ENCODE measurements at places on chromosomes 2 and 18.

DNA sequence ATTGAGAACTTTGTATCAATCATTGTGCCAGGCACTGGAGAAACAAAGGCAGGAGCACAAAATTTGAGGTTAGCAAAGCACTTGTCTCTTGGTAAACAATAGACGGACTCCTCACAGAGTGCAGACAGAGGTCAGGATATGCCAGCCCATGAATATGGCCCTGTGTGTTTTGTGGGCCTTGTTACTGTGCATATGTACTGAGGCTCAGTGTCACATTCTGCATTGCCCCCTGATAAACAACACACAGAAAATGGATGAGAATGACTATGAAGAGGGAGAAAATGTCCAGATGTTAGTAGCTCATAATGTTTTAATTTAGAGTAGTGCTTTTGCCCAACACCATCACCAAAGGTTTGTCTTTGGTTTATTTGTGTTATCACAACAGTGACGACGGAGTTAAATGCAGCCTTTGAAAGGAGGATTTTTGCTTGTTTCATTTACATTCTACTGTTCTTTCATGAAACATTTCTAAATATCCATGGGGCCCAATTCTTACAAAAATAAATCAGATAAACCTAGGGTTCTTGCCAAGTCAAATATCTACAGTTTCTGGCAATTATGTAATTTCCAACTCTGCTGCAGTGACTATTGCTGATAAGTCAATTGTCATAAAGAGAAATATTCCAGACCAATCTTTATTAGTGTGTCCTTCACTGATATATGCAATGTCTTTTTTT is 14.6 kb upstream of the NT5C1B start:
- no peak for DNase-seq

GRCh38 chr2:8488001-8488738 is 193.7 kb upstream of the ID2 start:
- DNase-seq, result peak; percentile 74

- DNase-seq, result no peak
These were observed 36.5 kb downstream of the GALNT14 start for GRCh38 chr2:31101701-31102100.

DNA sequence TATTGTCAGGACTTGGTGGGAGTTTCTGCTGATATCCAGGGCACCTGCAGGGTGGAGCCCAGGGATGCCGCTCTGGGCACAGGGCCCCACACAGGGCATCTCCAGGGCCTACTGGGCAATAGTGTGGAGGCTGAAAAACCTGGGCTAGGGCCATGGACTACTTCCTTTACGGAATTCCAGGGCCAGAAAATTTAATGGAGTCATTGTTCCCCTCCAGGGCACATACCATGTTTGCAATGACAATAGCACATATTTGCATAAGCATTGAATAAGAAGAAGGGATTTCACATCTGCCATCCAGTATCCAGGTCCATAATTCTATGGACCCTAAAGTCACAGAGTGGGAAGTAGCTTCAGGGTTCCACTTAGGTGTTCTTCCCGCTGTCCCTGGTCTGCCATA is 103.8 kb upstream of the TPO start:
- no peak for DNase-seq

DNA sequence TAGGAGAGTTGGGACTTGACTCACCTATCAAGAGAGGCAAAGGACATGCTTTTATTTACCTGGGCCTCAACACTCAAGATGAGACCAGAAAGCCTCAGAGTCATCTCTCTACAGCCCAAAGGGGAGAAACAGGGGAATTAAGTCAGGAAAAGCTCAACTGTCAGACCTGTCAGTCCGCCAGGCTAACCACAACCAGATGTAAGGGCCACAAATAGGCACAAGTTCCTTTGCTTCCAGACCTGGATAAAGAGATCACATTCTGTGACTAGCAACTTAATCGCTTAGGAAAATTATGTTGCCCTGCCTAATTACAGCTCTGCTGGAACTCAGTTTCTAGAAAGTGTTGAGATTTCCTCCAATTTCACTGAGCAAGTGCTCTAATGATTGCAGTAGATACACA is 67.9 kb downstream of the ANKRD44 start:
- DNase-seq, result no peak

- DNase-seq, result no peak
These were observed 37.6 kb upstream of the MGAT4A start for GRCh38 chr2:98768384-98769113.

DNA sequence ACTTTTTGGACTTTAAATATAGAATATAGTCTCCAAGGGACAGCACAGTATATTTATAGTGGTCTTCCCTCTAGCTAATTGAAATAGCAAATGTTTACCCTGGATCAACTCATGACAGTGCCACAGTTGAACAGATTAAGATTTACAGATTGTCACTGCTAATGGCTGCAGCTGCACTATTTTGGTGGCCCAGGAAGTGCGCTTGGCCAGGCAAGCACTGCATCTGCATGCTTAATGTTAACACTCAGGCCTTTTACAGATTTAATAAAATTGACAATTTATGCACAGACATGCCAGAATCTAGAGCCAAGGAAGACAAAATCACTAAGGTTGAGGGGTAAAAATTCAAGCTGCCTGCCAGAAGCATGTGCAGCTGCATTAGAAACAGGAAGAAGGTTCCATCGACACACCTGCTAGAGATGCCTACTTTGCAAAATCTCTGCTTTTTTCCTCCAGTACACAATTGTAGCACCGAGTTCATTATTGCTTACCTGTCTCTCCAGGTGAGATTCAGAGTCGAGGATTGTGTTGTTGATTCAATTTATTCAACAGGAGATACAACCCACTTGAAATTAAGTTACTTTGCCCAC is 1042.3 kb upstream of the NRXN1 start:
- no peak for DNase-seq

- DNase-seq, result no peak
These were observed 994.1 kb upstream of the ACVR2A start for GRCh38 chr2:146850746-146851145.

GRCh38 chr2:38149531-38149930 is 73.6 kb upstream of the CYP1B1 start:
- no peak for DNase-seq
